ENCODE measurements at places on chromosomes 2 and 18.

DNA sequence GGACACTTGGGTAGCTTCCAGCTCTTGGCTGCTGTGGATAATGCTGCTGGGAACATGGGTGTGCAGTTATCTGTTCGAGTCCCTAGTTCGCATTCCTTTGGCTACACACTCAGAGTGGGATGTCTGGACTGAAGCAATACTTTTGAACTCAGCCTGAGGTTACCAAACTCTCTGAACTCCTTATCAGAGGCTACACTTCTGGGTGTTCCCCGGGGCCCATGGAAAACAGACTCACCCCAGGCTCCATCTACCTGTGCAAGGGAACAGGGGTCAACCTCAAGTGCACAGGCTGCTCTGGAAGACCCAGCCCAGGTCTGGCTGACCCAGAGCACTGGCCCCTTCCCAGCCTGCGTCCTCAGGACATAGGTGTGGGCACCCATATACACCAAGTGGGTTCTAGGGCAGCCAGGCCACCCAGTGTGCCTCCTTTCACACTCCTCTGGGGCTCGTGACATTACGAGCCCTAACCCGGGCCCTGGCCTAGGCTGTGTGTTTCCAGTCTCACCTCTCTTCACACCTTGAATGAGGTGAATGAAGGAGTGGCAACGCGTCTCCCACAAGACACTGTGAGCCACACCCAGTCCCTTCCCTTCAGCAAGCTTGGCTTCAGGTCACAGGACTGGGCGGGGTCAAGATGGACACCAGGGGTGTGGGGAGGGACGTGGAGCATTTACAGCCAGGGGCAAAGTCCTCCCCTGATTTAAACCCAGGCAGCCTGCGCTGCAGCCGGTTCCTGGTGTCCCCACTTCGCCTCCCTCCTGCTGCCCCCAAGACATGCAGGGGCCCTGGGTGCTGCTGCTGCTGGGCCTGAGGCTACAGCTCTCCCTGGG, at the start of gene ALPI:
Gene ALPI (plus strand): TSS at position 728 of the 830 bp plus-strand sequence. CDS start 47 bp downstream, at position 775.
- no peak for DNase-seq

DNA sequence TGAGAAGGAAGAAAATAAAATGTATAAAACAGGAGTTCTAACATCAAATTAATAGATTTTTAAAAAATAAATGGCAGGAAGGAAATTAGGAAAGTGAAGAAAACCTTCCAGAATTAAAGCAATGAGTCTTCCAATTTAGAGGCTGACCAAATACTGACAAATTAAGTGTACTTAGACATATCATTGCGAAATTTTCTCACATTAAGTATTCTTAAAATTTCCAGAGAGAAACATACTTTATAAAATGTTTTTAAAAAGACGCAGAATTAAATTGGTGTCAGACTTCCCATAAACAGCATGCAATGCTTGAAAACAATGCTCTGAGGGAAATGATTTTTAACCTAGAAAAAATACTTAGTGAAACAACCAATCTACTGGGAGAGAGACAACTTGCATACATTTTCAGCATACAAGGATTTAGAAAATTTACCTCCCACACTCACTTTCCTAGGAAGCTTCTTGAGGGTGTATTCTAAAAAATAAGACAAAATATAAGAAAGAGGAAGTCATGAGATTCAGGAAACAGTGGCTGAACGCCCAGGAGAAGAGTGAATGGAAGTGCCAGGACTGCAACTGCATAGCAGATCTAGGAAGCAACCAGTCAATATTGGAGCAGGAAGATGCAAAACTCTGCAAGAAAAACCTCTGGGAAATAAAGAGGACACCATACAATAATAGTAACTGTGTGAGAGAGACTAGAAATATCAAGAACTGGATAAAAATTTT, 339.9 kb downstream of the ADCYAP1 start:
- DNase-seq: no peak

DNA sequence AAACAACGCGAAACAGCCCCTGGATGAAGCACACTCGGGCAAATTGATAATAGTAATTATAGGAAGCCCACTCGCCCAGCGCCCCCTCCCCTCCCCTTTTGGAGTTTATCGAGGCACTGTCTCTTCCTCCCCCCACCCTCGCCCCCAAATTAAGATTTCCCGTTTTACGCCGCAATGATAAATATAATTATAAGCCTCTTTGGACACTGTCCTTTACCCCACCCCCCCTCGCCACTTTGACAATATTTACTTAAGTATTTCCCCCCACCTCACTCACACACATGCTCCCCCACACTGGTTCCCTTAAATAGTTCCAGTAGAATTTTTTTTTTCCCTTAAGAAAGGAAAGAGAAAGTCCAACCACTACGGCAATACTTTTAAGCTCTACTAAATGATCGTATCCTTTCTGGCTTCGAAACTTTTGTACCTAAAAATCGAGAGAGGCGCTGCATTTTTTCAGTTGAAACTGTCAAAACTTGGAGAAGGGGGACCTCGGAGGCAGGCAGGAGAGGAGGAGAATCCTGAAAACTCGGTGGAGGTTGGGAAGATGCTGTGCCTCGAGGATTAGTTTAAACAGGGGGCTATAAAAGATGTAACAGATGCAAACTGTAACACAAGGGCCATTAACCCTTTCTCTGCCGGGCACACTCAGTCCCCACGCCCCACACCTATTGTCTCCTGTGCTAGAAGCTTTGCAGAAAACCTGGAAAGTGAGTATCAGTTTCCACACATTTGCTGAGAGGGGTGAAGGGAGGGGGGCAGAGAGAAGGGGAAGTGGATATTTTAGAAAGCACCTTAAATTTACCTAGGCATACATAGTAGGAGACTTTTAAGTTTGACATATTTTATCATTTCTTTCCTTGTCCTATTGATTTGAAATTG, 1.8 kb downstream of the ZEB2 start:
- no peak for DNase-seq

DNA sequence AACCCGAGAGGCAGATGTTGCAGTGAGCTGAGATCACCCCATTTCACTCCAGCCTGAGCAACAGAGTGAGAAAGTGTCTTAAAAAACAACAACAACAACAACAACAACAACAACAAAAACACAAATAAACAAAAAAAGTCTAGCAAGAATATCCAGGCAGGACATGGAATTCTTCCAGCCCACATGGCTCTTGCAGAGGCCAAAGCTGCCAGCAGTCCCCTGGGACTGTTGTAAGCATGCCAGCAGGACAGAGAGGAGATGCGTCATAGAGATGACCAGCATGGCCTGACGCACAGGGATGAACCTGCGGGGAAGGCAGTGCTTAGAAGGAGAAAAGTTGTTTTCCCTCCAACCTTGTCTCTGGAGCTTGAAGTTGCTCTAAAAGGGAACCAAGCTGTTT, 182.3 kb upstream of the PGAP1 start:
- peak; percentile 47 for DNase-seq

DNA sequence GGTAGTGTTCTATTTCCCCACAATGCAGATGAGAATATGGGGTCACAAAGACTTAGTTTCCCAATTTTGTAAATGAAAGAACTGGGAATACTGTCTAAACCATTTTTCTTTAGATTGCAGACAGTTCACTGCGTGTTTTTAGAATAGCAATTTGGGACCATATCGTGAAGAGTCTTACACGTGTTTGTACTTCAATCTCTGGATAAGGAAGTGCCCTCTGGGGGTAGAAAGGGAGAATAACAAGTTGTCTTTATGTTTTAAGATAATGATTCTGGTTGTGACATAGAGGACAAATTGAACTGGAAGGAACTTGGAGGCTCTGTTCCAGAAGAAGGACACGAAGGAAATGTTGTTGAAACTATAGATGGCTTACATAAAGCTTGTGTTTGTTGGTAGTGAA, 457.7 kb downstream of the CBLN2 start:
- no peak for DNase-seq

- DNase-seq: no peak
Observed at GRCh38 chr18:29080946-29081345, 904.0 kb upstream of the CDH2 start.

GRCh38 chr18:9690418-9691188, 17.5 kb upstream of the RAB31 start:
- DNase-seq: no peak

DNA sequence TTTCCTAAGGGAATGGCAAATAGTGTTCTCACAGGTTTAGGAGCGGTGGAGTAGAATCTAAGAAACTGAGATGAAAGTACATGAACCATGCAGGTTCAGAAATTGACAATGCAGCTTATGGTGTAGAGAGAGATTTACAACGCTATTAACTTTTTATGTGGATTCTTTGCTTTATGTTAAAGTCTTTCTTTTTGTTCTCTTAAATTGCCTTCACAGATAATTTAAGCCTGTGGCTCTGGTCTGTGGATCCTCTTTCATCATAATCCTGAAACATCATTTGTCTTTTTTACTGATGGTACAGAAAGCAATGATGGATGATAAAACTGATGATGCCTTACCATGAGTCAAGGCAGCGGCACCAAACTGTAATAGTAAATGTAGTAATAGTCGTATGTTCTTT, 30.3 kb downstream of the SOCS6 start:
- DNase-seq: no peak

DNA sequence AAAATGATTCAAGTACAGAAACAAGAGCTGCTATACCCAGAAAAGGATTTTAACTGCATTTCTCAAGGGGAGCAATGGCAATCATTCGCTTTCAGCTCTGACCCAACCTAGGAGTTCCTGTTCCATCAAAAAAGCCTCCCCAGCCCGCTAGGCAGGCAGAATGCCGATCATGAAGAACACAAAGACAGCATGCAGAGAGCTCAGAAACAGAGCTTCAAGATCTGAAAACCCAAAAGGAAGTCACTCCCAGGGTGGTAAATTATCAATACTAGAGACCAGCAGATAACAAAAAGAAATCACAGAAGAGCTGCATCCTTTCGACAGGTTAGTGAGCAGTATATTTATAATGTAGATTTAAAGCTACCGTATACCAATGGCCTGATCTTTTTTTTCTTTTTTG, 84.8 kb upstream of the CRIM1 start:
- no peak for DNase-seq

- no peak for DNase-seq
Observed at GRCh38 chr2:8545695-8546611, 135.9 kb upstream of the ID2 start.

DNA sequence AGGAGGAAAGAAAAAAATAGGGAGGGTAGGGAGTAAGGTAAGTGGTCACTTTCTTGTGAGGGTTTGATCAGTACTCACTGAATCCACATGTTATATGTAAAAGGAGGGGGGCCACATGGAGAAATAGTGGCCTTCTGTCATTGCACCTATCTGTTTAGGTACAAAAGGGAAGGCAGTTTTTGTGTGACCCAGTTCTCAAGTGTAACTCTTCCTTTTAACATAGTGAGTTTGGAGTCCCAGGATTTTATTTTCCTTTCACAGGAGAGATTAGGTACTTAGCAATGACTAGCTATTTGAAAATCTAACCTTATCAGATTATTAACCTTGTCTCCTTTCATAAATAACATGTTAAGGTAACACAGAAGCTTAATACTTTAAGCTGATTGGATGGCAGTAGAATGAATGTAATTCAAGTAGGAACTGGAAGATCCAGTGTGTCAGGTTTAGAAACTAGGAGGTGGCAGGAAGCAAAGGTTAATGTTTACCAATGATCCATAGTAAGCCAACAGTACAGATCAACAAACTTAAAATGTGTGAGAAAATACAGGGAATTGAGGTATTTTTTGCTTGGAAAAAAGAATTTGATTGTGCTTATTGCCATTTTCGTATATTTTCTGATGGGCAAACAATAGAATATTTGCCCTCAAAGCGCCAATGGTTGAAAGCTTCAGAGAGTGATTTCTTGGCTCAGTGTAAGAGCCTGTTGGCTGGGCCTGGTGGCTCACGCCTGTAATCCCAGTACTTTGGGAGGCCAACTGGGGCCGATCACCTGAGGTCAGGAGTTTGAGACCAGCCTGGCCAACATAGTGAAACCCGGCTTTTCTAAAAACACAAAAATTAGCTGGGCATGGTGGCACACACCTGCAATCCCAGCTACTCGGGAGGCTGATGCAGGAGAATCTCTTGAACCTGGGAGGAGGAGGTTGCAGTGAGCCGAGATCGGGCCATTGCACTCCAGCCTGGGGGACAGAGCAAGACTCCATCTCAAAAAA, 11.3 kb downstream of the HNMT start:
- no peak for DNase-seq

DNA sequence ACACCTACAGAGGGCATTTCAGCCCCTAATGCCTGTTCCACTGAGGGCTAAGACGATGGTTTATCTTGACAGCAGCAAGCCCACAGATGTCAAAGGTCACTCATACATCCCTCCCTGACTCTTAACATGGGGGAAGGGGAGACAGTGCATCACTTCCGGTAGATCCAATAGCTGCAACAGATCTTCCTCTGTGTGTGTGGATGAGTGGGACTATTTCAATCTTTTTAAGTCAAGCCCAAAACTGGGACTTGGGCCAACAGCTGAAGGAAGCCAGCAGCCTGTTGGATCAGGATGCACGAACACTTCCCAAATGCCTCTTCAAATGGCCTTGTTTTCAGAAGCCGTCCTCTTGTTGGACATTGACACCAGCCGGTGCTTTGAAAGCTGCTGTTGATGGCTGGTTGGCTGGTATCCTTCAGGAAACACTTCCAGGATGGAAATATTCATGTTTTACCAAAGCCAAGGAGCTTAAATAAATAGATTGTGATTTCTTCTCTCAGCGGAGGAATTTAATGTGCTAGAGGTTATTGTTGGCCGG, 59.2 kb downstream of the IL1R2 start:
- DNase-seq: no peak

DNA sequence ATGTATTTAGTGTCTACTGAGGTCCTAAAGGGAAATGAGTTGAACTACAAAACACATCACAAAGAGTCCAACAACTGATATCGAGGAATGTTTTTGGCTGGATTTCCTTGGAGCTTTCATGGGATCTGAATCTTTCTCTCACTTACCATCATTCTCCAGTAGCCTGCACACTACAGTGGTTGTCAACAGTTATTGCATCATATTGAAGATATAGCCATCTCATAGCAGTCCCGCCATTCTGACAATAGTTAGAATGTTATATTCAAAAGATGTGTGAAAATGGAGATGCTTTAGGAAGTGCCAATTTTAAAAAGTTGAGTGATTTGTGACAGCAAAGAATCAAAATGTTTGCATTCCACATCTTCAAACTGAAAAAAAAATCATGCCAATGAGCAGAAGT, 186.8 kb downstream of the DSC3 start:
- no peak for DNase-seq

DNA sequence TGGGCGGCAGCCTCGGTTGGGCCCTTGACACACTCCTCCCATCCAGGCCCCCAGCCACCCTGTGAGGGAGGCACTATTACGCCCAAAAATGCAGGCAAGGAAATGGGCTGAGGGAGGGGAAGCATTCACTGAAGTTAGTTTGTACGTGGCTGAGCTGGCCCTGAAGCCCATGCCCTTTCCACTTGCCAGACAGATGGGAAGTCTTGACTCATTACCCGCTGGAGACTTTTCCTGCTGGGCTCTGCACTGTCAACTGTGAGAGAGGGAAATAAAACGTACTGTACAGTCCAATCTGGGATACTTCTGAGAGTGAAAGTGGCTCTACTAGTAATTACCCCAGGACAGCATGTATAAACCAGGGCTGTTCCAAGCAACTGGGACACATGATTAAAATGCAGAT, 125.9 kb downstream of the MSH2 start:
- DNase-seq: no peak

GRCh38 chr2:240997856-240998705, at the start of gene SNED1:
Gene SNED1 (plus strand): TSS chr2:240998618. CDS start chr2:240998838, 220 bp downstream.
- peak; percentile 21 for DNase-seq
